Stimulated activated CD8-positive, alpha-beta memory T cell treated with anti-CD3 and anti-CD28 coated beads, Interleukin-15, amount 100 ng/mL, for 48 hours (primary cell): ENCODE measurements at places on chromosomes 11 and 22.

- DNase-seq: no peak
Measured at GRCh38 chr11:128662076-128662475, 31.8 kb upstream of the FLI1 start.

DNA sequence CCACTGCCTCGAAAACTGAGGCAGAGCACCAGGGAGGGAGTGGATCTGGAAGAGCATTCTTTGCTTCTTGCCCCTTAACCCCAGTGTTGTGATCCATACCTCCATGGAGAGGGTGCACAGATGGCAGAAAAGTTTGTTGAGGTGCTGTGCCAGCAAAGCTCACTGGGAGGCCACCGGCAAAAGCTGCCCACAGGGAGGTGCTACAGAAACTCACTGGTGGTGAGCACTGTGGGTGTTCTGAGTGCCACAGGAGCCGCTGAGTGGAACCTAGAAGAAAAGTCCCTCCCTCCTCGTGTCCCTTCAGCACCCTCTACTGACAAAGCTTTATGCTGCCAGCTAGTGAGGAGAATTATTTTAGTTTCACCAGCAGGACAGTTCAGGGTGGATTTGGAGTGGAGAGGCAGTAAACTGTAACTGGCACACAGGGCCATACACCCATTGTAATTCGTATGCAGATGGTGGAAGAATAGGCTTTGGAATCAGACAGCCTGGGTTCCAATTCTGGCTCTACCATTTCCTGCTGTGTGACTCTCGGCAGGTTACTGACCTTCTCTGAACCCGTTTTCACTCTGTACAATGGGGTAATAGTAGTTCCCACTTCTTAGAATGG lies 84.6 kb downstream of the SWAP70 start:
- DNase-seq: peak; percentile 54

DNA sequence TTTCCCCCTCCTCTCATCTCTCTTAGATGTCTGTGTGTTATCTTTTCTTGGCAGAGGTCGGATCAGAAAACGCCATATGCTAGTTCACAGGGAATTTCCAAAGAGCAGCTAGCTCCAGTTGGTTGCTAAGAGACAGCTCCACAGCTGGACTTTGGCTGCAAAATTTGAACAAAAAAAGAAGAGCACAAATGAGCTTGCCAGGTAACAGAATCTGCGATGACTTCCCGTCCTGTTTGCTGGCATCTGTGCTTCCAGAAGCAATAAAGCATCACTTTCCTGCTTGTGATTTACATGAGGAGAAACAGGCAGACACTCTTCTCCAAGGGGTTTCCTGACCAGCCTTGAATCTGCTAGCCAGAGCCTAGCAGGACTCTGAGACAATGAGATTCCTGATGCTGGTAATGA lies 596.0 kb upstream of the B3GAT1 start:
- no peak for DNase-seq

- DNase-seq: no peak
Measured at GRCh38 chr22:27718186-27719035, 83.1 kb downstream of the MN1 start.

DNA sequence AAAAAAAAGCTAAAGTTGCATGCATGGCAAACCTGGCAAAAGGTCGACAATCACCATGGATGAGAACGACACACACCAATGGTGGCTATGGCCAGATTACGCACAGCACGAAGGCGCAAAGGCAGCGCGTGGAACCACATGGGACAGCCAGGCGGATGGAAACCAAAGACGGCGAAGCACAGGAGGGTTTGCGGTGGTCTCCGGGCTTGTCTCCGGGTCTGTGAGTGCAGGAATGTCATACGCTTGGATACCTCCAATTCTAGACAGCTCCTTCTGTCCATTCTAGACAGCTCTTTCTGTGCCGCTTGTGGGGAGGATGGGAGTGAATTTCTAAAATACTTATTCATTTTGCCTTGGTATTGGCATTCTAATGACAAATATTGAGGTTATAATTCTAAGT lies 685.4 kb downstream of the BRD1 start:
- DNase-seq: no peak

- no peak for DNase-seq
Measured at GRCh38 chr11:19844806-19845205, 132.2 kb downstream of the NAV2 start.

GRCh38 chr11:11757909-11758308 lies 83.9 kb upstream of the USP47 start:
- no peak for DNase-seq

- no peak for DNase-seq
Measured at GRCh38 chr11:390175-390574, 3.8 kb upstream of the PKP3 start.

DNA sequence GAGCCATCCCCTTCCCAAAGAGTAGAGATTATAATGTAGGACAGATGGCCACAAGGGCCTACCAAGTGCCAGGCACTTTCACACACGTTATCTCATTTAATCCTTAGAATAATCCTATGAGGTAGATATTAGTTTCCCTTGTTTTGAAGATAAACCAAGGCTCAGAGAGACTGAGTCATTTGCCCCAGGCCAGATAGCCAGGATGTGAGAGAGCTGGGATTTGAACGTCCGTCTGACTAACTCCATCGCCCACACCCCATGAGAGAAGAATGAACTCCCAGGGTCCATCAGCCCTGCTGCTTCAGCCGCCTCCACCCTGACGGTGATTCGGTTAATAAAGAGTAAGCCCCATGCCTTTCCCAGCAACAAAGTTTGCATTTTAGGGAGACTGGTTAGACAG lies 10.7 kb downstream of the PRG3 start:
- no peak for DNase-seq

DNA sequence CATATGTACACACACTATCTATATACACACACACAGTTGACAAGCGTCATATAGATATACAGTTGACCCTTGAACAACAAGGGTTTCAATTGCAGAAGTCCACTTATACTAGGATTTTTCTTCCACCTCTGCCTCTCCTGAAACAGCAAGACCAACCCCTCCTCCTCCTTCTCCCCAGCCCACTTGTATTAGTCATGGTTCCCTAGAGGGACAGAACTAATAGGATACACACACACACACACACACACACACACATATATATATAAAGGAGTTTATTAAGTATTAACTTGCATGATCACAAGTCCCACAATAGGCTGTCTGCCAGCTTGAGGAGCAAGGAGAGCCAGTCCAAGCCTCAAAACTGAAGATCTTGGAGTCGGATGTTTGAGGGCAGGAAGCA lies 92.9 kb downstream of the DHCR7 start:
- DNase-seq: no peak

DNA sequence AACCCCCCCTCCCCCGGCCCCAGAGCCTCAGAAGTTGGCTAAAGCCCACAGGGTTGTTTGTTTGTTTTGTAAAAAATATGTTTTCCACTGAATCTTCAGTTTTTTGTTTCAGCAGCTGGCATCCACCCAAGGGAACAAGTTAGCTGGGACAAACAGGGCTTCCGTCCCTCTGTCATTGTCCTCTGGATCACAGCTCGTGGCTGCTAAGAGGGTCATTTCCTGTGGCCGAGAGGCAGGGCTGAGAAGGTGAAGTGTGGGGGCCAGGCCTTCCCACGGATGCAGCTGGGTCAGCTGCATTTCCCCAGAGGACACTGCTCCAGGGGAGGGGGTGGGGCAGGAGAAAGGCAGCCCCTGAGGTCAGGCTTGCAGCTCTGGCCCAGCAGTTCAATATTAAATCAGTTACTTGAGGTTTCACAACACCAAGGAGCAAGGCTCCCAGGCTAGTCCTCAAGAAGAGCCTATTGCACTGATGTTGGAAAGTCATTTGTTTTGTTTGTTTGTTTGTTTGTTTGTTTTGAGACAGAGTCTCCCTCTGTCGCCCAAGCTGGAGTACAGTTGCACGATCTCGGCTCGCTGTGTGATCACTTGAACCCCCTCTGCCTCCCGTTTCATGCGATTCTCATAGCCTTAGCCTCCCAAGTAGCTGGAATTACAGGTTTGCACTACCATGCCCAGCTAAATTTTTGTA lies 34.4 kb upstream of the SMTN start:
- no peak for DNase-seq

- DNase-seq: no peak
Measured at GRCh38 chr11:68206211-68206610, 6.9 kb downstream of the KMT5B start.

DNA sequence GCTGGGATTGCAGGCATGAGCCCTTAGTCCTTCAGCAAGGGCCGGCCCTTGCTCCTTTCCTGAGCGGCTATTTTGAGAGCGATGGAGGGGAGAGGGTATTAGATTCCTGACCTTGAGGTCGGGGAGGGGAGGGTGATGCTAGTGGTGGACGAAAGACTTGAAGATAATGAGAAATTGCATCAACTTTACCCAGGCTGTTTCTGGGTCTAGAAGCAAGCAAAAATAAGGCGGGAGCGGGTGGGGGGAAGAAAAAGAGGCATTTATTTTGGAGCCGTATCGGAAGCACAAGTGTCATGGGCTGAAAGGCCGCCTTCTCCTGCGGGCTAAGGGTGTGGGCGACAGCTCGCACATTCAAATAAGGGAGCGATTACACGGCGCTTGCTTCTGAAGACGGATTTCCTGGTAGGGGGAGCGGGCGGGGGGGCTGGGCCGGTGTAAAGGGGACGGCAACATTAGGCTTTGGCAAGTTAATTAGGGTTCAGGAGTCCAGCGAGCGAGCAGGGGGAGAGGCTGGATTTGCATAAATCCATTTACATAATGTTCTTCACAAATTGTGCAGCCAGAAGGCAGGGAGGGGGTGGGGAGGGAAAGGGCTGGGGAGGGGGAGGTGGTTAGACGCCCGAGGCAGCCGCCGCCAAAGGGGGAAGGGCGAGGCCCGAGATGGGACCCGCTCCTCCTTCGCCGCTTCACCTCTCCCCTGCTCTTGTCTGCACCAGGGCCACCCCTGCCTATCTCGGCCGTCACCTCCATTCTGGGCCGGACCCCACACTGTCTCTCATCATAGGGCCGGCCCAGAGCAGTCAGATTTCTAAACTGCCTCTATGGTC lies 245.9 kb downstream of the MIAT start:
- DNase-seq: no peak

DNA sequence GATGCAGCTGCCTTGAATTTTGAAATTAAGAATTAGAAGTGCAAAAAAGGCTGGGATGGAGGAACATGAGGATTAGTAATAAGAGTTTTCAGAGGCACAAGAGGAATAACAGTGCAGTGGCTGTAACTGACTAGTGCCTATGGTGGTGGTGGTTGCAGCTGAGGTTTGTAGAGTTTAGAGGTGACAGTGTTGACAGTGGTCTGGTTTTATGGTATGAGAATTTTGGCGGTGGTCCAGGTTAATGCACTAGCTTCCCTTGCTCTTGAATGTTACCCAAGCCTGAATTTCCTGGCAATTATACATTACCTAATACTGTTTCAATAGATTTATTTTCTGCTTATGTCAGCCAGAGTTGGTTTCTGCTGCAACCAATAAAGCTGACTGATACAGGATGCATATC lies 112.8 kb upstream of the C11orf87 start:
- no peak for DNase-seq

- no peak for DNase-seq
Measured at GRCh38 chr11:9090488-9091043, 833 bp downstream of the SCUBE2 start.

- DNase-seq: no peak
Measured at GRCh38 chr11:94558468-94558867, 8.7 kb upstream of the PIWIL4 start.

GRCh38 chr11:34151166-34151565 lies 45.7 kb downstream of the NAT10 start:
- no peak for DNase-seq

DNA sequence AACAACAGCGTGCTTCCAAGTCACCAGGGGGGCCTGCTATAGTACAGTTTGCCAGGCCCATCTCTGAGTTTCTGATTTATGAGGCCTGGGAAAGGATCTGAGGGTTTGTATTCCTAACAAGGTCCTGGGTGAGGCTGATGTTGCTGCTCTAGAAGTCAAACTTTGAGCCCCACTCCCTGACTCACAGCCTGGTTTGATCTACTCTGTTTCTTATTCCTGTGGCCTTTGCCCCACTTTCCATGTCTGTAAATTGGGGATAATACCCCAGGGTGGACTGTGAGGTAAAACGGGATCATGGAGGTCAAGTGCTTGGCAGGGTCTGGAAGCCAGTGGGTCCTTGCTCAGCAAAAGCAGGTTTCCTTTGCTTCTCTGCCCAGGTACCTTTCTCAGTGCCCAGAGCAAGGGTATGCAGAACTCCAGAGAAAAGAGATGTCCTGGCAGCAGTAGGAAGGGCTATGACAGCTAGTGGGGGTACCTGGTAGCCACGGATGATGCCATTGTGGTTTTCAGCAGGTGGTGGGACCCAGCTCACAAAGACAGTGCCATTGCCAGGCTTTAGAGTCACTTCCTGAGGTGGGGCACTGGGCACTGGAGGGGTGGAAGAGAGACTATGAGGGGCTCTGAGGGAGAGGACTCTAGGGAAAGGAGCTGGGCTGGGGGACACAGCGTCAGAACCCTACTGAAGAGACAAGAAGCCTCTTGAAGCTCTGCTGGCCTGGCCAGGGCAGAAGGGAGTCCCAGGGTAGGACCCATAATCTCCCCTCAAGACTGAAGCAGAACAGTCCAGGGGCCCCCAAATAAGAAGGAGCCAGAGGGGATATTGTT lies 2.8 kb downstream of the ROBO4 start:
- DNase-seq: no peak

GRCh38 chr11:122772945-122773344 lies 65.4 kb upstream of the CRTAM start:
- DNase-seq: no peak

GRCh38 chr11:120239713-120240640 lies at the start of gene POU2F3:
TSS of gene POU2F3 (plus strand) at chr11:120240140. CDS start at chr11:120240344, 204 bp downstream.
- DNase-seq: no peak

GRCh38 chr22:19118329-19118880 lies 3.8 kb downstream of the DGCR2 start:
- no peak for DNase-seq

DNA sequence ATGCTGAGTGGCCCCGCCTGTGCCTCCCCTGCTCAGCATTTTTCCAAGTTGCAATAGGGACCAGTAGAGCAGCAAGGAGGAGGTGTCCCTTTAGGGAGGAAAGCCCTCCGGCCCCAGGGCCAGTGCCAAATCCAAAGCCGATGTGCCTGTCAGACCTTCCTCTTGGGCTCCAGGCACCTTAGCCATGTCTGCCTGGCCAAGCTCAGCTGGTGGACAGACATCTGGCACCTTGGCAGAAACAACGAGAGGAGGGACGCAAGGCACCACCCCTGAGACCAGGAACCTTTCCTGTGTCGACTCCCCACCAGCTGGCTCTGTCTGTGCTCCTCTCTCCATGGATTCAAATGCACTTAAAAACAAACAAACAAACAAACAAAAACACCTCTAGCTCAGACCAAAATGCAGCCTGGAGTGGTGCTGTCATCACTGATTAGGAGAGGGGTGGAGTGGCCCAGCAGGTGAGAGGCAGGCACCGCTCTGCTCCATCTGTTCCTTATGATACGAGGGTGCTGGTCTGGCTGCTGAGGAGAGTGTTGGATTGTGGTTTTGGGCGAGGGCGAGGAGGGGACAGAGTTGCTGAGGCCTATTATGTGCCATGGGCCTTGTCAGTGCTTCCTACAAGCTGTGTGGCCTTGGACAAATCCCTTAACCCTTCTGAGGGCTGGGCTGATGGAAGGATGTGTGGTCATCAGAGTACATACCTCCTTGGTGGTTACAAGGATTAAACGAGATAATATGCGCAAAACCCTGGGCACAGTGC lies 46.2 kb downstream of the TP53I11 start:
- no peak for DNase-seq

GRCh38 chr11:92762121-92762540 lies 207.3 kb upstream of the MTNR1B start:
- no peak for DNase-seq

- no peak for DNase-seq
Measured at GRCh38 chr22:27019827-27020226, 362.4 kb downstream of the MIAT start.
